ENCODE measurements at places on chromosomes 11 and 22.
A peak's percentile ranks its signal among the peaks of the same experiment; 100 is the strongest.

DNA sequence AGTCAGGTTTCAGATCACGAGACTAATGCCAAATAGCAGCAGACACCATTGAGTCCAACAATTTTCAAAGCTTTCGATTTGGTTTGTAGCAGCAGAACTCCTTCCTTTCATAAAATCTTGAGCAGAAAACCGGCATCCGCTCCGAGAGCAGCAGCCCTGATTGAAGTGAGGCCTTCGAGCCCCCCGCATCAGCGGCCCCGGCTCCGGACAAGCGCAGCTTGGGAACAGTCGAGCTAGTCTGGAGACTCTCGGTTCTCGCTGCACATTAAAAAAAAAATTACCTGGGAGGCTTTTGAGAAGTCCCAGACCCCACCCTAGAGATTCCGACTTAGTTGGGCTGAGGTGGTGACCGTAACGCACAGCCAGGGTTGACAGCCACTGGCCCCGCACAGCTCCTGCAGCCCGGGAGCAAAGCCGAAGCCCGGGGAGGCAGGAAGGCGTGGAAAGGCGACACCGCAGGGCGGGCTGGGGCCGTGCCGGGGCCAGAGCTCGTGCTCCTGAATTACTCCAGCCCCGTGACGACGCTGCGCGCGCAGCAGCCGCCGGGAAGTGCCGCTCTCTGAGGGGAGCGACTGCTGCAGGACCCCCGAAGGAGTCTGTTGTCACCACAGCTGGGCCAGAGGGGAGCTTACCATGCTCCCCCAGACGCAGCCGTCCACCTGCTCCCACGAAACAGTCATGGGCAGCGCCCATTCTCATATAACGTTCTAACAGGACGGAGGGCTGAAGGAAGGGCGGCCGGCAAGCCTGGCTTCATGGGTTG, 57.8 kb downstream of the SPATA19 start:
- no peak for DNase-seq

DNA sequence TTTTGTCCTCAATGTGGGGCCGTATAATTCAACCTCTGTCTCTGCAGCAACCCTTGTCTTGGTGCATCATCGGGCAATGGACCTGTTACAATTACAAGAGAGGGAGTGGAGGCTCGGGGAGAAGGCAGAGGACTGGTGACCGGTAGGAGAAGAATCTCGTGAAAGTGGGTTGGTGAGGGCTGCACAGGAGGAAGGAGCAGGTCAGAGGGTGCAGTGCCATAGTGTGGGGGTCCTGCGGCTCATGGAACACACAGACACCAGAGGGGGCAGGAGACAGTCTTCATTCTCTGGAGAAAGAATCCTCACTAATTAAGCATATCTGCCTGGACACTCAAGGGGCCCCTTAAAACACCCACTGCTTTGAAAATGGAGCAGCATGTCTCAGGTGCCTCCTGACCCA, 174.7 kb upstream of the B3GAT1 start:
- DNase-seq: no peak

- no peak for DNase-seq
Measured at GRCh38 chr11:118233377-118233776, 8.6 kb upstream of the JAML start.

DNA sequence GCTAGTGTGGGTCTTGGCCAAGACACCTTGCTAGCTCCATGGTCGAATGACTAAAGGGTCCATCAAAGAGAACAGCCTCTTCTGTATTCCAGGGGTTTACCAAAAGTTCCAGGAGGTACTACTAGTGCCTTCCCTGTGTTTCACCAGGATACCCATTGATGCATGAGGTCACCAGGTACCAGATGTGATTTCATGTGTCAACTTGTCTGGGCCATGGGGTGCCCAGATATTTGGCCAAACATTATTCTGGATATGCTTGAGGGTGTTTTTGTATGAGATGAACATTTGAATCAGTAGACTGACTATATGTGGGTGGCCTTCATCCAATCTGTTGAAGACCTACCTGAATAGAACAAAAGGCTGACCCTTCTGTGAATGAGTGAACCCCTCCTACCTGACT, 92.8 kb downstream of the GALNT18 start:
- DNase-seq: no peak

DNA sequence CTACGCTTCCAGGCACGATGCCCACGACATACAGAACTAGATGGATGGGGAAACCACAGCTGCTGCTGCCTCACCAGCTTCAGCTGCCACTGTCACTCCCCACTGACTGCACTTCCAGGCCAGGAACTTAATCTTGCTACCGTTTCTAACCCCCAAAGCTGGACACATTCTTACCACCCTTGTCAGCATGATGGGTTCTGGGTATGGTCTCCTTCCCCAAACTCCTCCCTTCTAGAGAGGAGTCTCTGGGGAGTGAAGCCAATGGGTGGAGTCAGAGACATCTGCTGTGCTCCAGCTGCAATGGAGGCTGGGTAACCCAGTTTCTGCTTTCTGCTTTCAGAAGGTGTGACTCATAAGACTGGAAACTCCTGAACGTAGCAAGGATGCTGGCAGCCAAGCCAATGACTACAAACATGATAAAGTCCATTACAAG, 87.0 kb upstream of the THY1 start:
- DNase-seq: peak; percentile 57

- no peak for DNase-seq
Measured at GRCh38 chr11:45725121-45725520, 59.7 kb upstream of the CHST1 start.

GRCh38 chr11:34909955-34910354, 6.2 kb downstream of the APIP start:
- no peak for DNase-seq

- DNase-seq: no peak
Measured at GRCh38 chr22:18905540-18906409, at the start of gene DGCR6. Gene DGCR6, plus strand, starts transcription at chr22:18906320. Its CDS starts 55 bp downstream, at chr22:18906375.

GRCh38 chr22:24429411-24430365, 2.3 kb downstream of the ADORA2A start:
- DNase-seq: no peak

DNA sequence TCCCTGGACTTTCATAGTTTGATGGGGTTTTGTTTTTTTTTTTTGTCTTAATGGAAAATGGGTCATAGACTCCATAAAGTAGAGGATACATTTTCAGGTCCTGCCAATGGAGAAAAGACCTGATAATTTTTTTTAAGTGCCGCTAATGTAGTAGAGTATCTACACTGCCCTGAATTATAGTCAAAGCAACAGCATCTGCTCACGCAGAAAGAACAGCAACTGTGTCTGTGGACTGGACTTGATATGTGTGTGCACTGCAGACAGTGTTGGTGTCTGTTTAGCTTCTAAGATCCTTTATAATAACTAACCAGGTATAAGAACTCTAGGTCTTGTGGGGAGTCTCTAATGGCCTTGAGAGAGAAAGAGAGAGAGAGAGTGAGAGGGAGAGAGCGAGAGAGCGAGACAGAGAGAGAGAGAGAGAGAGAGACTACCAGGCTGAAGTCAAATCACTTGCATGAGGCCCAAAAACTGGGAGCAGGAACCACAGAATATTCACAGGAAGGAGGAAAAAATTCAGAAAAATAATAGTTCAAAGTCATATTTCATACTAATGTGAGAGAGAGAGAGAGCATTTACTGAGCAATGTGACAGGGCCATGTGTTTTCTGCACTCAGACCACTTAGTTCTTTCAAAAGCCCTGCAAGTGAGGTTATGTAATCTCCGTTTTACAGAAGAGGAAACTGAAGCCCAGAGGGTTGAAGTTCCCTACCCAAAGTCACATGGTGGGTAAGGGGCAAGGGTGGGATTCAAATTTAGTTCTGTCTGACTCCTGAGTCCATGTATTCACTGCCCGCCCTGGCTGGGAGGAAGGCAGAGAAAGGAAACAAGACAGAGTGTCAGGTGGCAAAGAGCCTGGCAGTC, 8.6 kb upstream of the MIAT start:
- no peak for DNase-seq

GRCh38 chr11:132576706-132577105, 955.6 kb downstream of the OPCML start:
- DNase-seq: peak; percentile 40

DNA sequence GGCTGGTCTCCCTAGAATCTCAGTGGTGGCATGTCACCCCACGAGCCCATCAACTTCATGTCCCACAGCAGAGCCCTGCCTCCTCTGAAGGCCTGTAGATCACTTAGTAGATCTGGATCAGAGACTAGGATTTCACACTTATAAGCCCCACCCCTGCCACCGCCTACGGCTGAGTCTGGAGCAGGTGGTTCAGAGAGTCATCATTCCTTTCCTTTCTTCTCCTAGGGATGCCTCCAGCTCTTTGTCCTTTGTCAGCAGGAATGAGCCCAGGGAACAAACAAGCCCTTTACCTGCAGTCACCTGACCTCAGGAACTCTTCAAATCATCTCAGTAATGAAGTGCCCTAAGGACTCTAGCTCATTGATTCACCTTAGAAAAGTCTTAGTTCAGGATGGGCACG, 37.8 kb downstream of the SCGB1A1 start:
- no peak for DNase-seq

DNA sequence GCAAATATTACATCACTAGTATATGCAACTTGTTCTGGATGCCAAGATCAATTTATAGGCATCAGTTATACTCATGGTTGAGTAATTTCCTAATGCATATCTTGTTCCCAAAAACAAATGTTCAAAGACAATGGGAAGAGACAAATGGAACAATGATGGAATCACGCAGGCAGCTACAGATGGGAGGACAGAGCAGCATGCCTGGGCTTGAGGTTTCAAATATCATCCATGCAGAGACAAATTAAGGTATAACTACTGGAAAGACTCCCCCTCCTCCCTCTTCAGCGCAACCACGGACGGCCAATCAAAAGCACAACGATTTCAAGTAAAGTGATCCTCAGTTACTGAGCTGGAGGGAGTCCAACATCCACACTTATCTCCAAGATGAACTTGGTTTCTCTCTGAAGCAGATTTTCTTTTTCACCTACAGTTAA, 106.8 kb downstream of the CCDC83 start:
- no peak for DNase-seq

GRCh38 chr11:69632900-69633299, 8.1 kb upstream of the CCND1 start:
- DNase-seq: no peak

DNA sequence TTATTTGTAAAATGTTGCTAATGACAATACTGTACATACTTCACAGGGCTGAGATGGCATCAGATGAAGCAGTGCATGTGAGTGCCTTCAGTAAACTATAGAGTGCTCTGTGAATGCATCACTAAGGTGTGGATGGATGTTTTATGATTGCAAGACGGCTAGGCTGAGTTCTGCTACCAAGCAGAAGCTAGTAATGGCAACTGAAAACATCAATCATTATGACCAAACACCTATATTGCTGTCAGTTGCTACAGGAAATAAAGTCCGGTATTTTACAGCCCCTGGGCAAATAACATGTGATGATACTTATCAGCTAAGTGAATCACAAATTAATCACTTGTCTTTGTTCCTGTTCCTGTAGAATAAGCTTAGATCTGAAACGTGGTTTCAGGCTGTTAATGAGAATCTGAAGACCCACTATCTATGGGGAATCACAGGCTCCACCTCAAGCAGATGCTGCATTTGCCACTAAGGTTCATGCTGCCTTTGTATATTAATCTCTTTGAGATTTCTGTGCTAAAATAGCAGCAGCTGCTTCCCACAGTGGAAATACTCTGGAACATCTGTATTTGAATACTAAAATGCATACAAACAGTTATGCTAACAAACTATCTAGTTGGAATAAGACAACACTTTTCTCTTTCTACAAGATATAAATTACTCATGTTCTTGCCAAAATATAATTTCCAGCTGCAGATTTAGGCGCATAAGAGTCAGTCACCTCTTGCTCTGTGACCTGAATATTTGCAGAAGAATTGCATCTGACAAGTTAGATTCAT, 254.0 kb upstream of the PITPNB start:
- no peak for DNase-seq

DNA sequence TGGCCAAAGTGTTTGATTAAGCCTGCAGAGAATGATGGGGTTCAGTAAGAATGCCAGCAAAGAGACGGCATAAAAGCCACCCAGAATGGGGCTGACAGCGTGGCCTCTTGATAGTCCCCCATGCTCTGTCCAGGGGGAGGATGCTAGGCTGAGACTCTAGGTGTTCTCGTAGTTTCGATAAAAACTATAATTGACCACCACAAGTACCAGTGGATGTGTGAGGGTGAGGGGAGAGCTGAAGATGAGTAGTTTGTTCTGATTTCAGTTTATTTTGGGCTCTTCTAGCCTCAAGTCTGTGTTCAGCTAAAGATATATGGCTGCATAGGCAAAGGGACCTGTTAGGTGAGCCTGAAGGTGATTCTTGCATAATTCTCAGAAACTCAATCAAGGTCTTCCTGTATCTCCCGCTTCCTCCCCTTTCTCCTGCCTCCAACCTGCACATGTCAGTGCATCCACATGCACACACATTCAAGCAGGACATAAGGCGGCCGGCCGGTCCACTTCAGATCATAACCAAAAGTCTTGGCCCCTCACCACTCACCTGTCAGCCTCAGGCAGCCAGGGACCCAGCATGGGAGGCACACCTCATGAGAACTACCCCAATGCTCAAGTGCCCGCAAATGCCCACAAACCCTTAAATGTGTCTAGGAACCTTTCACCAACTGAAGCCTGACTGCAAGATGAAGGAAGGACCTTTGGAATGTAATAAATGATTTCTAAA, 31.2 kb downstream of the FLI1 start:
- DNase-seq: no peak

- no peak for DNase-seq
Measured at GRCh38 chr11:116691771-116692177, 81.0 kb downstream of the BUD13 start.

DNA sequence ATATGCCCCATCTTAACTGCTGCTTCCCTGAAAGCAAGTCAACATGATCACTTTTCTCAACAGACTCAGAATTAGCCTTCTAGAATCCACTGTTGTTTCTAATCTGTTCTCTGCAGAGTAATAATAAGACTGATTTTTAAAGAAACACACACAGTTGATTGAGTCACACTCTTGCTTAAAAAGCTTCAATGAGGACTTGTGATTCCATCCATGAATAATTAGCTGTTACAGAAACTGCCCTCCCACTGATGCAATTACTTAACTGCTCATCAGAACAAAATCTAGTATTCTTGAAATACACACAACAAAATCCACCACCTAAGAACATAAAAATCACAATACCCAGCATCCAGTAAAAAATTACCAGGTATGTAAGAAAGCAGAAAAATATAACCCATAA, 100.5 kb upstream of the TIMP3 start:
- no peak for DNase-seq

DNA sequence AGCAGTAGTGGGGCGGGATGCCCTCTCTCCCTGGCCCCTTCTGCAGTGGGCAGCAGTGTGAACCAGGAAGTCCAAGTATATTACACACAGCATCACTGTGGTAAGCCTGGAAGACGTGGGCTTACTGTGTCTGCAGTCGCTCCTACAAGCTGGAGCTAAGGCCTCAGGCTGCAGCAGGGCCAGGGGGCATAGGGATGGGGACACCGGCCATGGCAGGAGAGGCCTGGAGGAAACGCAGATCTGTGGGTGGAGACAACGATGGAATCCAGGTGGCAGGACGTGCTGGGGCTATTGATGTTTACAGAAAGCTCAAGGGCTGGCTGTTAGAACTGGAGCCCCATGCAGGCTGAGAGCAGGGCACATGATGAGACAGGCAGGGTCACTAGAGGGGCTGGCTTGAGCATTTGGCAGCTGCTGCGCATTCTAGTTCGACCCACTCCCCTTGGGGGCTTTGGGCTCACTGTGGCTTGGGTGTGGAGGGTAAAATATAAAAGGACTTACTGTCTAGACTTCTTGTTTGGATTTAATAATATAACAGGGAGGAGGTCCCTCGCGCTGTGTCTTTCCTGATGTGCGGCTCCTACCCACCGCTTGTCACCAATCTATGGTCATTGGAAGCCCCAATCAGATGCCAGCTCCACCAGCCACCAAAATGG, 539.5 kb downstream of the TBC1D22A start:
- DNase-seq: no peak
